Suprapubic skin (tissue), 4 donors: ENCODE measurements at places on chromosomes 1 and 21. TPM values are rescaled to one million over a fixed set of nuclear protein-coding genes. Genes with fewer than 3 reads are reported as not detected.

DNA sequence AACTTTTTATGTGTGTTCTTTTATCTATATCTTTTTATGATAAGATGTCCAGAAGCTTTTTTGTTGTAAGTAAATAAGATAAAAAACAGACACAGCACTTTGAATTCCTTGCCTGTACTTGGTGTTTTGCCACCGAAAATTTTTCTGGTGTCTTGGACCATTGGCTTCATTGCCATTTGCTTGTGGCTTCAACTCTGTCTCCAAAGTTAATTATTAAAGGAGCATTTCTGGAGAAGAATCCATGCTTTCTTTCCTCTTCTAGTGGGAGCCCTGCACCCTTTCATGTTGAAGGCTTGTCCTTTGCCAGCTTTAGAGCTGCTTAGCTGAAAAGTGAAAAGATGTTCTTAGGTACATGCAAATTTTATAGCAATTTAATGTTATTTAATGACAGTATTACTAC is 112.2 kb downstream of the DYRK1A start:
- DNase-seq, result no peak

GRCh38 chr1:29259802-29260441 is 23.6 kb downstream of the PTPRU start:
- DNase-seq, result peak; percentile 75

GRCh38 chr1:68294367-68295066 is 62.2 kb upstream of the WLS start:
- DNase-seq, result no peak

DNA sequence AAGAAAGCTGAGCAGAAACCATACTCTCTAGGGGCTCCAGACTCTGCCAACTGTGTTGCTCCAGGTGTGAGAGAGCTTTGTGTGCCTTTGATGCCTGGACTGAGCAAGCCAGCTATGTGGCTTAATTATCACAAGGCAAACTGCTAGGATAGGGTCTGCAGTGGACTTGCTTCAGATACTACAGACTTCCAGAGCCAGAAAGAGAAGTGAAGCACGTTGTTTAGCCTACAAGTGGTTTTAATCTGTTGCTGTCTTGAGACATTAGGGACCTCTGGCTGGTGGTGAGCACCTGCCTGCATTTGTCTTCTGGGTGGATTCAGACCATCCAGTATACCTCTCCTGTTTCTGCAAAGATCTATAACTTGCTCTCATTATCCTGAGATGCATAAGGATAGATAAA is 353.4 kb upstream of the PLXNA2 start:
- DNase-seq, result no peak

Gene RAP1GAP
- total RNA-seq, result 4.1 TPM

Gene S100A7
- total RNA-seq, result 27.7 TPM

GRCh38 chr1:169327875-169328274 is 39.7 kb downstream of the NME7 start:
- no peak for DNase-seq

Gene PDE9A
- total RNA-seq, result 6.1 TPM

Gene ASTN1
- total RNA-seq, result not detected

Gene AK5
- total RNA-seq, result 2.1 TPM

- peak; percentile 34 for DNase-seq
These were observed 14.0 kb upstream of the FOXO6 start for GRCh38 chr1:41347276-41347675.

GRCh38 chr21:29174607-29175013 is 44.2 kb downstream of the MAP3K7CL start:
- DNase-seq, result no peak

- DNase-seq, result no peak
These were observed 222.7 kb downstream of the TM2D1 start for GRCh38 chr1:61501971-61502916.

Gene PIGC
- 35.3 TPM for total RNA-seq

DNA sequence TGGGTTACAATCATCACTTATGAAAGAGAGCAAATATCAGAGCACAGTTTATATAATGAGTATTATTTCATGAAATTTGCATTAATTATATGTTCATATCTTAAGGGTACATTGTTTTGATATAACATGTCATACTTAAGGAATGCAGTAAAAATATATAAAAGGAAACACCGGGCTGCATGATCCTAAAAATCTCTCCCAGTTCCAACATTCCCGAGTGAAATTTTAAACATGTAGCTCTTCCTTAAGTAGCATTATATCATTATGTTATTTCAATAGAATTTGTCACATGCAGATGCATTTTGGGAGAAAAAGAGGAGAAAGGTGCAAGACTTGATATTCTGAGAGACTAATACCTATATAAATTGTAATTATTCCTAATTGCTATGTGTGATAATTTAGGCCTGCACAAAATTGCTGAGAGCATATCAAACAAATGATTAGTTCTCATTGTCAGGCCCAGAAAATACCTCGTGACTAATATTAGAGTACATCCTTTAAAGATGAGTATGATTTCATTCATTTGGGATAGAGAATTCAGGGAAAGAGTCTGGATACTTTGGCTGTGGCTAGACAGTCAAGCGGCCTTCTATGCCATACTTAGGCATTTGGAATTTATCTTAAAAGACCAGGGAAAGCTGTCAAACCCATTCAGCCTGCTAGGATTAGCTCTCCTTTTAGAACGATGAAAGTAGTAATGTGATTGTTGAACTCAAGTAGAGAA is 86.8 kb downstream of the ADGRL2 start:
- no peak for DNase-seq

GRCh38 chr1:113530021-113530420 is 139.7 kb downstream of the MAGI3 start:
- DNase-seq, result no peak

DNA sequence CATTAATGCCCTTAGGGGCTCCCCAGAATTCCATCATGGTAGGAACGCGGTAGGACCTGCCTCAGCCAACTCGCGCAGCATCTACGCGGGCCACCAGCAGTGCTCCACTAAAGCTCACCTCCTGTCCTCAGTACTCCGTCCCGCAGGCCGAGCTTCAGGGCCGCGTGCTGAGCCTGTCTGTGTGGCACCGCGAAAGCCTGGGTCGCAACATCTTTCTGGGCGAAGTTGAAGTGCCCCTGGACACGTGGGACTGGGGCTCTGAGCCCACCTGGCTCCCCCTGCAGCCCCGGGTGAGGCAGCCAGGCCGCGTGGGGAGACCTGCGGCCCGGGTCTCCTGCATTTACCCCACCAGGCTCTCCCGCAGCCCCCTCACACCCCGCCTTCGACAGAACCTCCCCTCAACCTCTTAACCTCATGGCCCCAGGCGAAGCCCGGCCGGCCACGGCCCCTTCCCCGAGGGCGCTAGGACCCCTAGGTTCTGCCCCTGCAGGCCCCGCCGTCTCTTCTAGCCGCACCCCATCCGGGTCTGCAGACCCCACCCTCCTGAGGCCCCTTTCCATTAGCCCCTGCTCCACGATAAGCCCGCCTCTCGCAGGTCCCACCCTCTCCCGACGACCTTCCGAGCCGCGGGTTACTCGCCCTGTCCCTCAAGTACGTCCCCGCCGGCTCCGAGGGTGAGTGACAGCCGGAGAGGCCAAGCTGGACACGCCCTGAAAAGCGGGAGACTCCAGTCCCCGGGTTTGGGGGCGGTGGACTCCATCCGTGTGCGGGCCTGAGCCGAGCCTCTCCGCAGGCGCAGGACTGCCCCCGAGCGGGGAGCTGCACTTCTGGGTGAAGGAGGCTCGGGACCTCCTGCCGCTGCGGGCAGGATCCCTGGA is 9.1 kb downstream of the SYTL1 start:
- no peak for DNase-seq

Gene PLXNA2
- 42.6 TPM for total RNA-seq

DNA sequence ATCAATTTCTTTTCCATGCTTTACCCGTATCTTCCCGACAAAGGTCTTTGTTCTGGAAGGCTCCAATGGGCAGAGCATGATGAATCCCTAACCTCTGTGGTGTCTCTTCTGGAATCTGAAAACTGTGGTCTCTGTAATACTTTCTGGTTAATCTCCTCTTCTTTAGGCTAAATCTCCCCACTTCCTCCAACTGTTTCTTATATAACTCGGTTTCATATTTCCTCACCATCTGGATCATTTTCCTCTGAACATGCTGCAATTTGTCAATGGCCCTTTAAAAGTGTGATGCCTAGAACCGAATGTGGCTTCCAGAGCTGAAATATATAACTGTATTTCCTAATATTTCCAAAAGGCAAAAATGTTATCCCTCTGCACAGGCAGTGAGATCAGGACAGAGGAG is 66.1 kb downstream of the ALG14 start:
- DNase-seq, result no peak

- no peak for DNase-seq
These were observed 378.5 kb upstream of the CAMK1G start for GRCh38 chr1:209205039-209205438.

Gene WDR64
- not detected for total RNA-seq

- no peak for DNase-seq
These were observed 8.8 kb downstream of the ZNF692 start for GRCh38 chr1:248850124-248850523.

Gene C1orf105
- total RNA-seq, result 1.5 TPM

Gene KCNE2
- total RNA-seq, result not detected

- DNase-seq, result no peak
These were observed 82.6 kb downstream of the GRIK3 start for GRCh38 chr1:36951761-36952160.

Gene VHLL
- total RNA-seq, result not detected

DNA sequence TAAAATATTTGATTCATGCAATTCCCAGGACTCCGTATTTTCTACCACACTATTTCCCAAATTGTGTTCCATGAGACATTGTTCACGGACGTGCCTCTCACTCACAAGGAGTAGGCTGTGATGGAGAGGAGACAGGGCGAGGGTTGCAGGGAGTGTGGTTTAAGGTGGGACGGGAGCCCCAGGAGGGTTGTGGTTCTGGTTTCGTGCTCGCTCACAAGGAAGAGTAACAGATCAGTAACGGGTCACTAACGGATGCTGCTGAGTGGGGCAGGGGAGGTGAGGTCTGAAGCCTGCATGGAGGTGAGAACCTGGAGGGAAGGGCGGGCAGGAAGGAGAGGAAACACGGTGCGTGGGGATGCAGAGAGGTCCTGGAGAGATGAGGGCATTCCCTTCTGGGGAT is 28.8 kb downstream of the TFF3 start:
- DNase-seq, result no peak

Gene HTR1D
- not detected for total RNA-seq

DNA sequence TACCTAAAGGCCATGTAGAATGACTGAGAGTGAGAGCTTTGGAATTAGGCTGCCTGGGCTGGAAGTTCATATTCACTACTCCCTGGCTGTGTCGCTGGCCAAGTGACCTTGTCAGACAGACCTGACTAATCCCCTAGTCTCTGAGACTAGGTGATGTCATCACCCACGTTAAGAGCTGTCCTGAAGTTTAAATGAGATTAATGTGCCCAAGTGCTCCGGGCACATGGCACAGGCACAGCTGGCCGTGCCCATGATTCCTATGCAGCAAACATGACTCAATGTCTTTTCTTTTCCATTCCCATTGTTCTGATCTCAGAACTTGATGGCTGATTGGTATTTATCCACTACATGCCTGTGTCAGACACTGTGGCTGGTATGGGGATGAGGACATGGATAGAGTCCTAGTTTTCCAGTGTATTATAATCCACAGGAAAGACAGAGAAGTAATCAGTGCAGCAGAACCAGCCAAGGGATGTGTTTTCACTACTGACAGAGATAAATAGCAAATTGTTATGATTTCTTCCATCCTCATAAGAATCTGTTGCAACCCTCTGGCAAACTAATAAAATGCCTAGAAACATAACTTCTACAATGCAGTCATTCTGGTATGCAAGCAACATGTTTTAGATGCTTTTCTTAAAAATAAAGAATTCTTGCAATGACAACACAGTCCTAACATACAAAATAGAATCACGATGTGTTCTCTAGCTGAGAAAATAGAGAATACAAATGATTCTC is 180.9 kb downstream of the PCP4 start:
- no peak for DNase-seq
